ENCODE measurements at places on chromosomes 4 and X.

DNA sequence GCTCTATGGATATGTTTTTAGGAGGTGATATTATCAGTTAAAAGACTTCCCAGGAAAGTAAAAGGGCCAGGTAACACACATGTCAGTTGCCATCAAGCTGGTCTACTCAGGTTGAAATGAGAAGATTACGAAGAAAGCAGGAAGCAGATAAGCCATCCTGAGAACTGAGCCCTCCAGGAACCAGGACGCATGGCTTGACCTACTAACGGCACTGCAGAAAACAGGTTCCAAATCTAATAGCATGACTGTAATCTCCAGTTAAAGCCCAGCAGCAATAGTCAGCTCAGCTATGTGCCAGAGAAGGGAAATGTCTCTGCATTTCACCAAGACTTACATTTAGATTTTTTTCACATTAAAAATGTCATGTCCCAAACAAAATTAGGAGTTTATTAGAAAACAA lies 77.9 kb downstream of the APBB2 start:
- DNase-seq = no peak

DNA sequence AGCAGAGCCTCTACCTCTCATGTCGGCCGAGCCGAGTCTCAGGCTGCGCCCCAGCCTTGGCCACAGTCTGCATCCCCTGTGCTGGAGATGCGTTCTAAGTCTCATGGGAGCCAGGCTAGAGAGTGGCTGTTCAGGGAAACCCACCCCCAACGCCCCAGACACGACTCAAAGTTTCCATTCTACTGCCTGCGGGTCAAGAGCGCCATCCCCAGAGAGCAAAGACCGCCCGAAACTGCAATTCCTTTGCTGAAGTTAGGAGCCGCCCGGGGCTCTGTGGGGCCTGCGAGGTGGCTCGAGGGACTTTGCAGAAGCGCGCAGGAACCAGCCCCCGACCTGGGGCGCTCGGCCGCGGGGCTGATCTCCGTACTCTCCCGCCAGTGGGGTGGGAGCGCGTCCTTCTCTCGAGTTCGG lies 10.0 kb upstream of the ELF4 start:
- DNase-seq = peak; percentile 11

- DNase-seq = peak; percentile 38
These were observed 41.8 kb downstream of the RBM47 start for GRCh38 chr4:40587826-40588225.

DNA sequence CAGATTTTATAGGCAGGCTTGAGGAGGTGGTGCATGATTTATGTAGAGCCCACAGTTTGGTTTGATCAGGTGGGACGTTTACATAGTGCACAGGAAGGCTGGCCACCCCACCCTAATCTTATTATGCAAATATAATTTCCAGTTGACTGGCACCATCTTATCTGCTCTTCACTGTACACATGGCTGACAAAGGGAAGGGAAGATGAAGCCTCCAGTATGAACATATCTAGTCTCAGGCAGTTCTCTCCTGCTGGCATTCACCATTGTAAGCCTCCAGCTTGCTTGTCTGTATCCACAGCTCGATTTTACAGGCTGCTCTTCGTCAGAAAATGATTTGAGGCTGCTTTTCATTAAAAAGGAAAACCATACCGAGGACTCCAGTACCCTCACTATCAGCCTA lies 278.3 kb downstream of the TECRL start:
- no peak for DNase-seq

DNA sequence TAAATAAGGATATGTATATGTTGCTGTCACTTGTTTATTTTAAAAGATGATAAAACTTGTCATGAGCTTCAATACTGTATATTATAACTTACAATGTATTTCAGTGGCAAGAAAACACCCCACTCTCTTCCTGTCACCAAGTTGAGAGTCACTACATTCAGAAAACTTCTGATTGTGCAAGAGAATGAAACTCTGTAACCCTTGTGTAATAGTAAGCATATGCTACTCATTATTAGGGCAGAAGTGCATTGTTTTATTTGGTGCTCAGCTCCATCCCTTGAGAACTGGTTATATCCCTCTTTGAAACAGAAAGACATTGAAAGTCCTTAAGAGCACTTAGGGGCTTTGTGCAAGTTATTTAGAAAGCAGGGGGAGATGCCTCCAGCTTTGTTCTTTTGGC lies 594.5 kb downstream of the ARAP2 start:
- DNase-seq = no peak

DNA sequence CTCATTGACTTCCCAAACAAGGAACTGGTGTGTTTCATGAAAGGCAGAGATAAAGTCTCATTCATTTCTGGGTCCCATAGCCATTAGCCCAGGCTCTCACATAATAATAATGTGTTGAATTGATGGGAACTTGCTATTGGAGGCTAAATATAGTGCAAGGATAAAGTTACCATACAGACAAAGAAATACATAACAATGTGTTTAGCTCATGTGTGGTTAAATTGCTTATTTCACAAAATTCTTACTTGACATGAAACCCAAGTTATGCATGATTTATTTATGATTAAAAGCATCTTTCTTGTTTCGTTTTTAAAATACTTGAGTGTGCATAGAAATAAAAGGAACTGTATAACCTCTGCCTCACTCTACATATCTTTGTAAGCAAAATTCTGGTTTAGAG lies 37.3 kb upstream of the LPAR4 start:
- DNase-seq = no peak

GRCh38 chr4:127155116-127155515 lies 477.6 kb upstream of the INTU start:
- DNase-seq = no peak

DNA sequence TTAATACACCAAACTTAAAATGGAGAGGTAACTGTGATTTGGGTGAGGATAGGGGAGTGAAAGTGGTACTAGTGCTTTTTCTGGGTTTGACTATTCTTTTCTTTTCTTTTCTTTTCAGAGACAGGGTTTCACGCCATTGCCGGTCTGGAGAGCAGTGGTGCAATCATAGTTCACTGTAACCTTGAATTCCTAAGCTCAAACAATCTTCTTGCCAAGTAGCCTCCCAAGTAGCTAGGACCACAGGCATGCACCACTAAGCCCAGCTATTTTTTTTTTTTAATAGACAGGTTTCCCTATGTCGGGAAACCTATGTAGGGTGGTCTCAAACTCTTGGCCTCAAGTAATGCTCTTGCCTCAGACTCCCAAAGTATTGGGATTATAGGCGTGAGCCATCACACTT lies 3.0 kb upstream of the ARMCX4 start:
- DNase-seq = no peak

DNA sequence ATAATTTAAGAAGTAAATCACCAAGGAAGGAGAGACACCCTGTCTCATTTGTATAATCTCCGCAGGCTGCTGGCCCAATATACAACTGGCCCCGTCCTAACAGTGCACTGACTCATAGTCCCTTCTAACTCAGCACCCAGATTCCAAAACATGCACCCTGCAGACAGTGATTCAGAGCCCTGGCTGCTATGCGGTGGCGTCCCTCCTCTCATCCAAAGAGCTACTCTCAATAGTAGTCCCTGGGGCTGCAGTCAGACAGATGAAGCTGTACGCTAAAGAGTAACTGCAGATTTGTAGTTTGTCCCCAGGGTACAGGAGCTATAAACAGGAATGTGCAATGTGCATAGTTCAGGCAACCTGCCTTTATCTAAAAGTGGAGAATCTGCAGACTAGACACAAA lies 23.0 kb downstream of the GABRA3 start:
- no peak for DNase-seq
